ENCODE measurements at places on chromosomes 5 and 9.

- no peak for DNase-seq
These were observed 484.1 kb upstream of the SEMA6A start for GRCh38 chr5:117058740-117059139.

GRCh38 chr5:170722316-170722715 lies 61.2 kb upstream of the GABRP start:
- DNase-seq = no peak

GRCh38 chr5:141845371-141845851 lies 32.8 kb downstream of the PCDH1 start:
- DNase-seq = peak; percentile 36

GRCh38 chr5:67548520-67549295 lies 352.1 kb upstream of the CD180 start:
- DNase-seq = no peak

DNA sequence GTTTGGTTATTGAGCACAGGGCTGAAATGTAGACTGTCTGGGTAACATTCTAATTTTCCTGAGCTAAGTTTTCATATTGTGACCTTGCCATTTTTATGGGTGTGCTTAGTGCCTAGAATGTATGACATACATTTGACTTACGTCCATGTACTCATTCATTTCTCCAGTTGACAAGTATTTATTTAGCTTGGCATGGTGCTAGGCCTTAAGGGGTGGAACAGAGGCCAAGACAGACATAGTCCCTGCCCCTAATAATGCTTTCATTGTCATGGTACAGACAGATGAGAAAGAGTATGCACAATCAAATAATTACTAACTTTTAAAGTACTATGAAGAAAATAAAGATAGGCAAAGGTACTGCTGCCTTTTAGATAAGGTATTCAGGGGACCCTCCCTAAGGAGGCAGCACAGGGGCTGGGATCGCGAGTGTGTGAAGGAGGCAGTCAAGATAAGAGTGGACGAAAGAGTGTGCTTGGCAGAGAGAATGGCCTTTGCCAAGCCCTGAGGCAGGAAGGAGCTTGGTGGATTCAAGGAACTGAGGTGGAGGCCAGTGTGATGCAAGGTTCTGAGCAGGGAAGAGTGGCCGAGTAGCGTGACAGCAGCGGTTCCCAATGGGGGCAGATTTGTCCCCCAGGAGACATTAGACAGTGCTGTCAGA lies 128.0 kb downstream of the PIP5K1B start:
- no peak for DNase-seq

DNA sequence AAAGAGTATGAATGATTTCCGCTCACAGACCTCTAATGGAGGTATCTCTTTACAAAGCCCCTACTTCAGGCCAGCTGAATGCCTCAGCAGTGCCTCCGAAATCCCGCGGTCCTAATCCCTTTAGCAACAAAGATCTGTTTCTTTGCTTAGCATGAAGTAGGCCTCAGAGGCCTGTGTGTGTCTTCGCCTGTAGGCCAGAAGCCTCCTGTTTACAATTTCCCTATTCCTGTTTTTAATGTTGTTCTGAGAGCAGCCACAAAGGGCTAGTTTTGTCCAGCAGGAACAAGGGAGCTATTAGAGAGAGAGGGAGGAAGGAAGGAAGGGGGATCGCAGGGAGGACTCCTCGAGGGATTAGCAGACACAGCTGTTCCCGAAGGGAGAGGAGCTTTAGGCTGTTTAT lies 166.4 kb upstream of the SPRY4 start:
- DNase-seq = no peak

DNA sequence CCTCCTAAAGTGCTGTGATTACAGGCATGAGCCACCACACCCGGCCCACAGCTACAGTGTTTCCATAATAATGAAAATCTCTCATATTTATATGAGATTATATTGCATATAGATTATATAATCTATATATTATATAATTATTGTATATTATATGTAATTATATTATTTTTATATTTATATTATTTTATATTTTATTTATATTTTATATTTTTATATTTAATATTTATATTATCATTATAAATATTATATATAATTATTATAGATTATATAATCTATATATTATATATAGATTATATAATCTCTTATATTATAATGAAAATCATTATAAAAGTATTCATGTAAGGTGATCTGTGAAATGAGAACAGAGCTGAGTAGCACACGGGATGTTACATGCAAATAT lies 11.5 kb downstream of the ANKRD18B start:
- DNase-seq = no peak

DNA sequence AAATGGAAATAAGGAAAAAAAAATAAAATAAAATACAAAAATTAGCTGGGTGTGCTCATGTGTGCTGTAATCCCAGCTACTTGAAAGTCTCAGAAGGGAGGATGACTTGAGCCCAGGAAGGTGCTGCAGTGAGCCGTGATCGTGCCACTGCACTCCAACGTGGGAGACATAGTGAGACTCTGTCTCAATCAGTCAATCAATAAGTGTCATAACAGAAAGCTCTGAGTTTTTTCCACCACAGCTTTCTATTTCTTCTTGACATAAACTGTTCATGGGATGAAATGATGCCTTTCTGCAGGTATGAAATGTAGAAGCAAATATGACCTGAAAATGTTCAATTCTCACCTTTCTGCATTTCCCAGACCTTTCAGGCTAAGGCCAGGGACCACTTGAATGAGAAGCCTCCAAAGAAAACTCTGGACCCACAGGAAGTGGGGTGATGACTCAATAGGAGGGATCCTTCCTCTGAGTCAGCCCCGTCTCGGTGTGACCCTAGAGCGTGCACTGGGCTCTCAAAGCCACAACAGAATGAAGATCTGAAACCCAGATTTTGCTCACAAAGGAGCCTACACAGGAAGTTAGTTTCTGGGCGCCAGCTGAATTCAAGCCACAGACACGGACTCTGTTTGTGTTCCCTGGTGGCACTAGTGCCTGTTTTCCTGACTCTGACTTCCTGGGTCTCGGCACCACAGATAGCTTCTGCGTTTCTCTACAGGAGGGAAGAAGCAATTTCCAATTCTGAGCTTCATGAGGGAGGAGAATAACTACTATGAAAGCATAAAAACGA lies 62.0 kb downstream of the ANKH start:
- DNase-seq = peak; percentile 94

- DNase-seq = no peak
These were observed 46.6 kb downstream of the MVB12B start for GRCh38 chr9:126373241-126373640.

DNA sequence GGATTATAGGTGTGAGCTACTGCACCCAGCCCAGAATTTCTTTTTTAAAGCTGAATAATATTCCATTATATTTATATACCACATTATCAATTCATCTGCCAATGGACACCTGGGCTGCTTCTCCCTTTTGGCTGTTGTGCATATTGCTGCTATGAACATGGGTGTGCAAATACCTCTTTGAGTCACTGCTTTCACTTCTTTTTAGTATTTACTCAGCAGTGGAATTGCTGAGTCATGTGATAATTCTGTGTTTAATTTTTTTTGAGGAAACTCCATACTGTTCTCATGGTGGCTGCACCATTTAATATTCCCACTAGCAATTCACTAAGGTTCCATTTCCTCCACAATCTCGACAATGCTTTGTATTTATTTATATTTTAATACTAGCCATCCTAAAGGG lies 36.1 kb upstream of the KIF4B start:
- no peak for DNase-seq

DNA sequence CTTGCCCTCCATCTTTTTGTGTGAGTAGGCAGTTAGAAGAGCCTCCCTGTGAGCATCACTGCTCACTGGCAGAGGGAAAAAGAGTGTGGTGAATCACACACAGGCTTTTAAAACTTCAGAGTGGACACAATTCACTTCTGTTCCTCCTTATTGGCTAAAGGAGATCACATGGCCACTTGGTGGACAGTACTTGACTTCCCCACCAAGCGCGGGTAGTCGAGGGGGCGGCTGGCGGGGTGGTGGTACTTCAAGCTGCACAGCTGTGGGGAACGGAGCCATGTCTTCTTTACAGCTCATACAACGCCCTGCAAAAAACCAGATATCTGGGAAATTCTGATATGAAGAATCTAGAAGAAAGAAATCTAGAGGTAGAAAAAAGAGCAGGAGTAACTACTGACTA lies 95.4 kb downstream of the PAM start:
- no peak for DNase-seq

- no peak for DNase-seq
These were observed 61.6 kb upstream of the DAB2 start for GRCh38 chr5:39486361-39486760.

- DNase-seq = no peak
These were observed 651.5 kb downstream of the TLE1 start for GRCh38 chr9:81037889-81038288.

DNA sequence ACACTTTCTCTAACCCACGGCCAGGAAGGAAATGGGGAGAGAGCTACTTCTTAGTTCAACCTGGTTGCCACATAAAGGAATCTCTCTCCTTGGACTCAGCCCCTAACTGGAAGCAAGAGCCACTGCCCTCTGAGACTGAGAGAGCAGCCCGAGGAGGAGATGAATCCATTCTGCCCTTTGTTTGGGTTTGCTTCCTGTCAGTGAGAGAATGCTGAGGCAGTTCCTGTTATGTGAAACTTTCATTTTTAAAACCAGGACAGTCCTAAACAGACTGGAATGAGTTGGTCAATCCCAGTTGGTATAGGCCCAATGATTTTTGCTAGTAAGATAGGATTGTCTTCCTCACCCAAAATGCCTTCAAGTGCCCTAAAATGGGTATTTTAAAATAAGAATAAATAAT lies 205.1 kb downstream of the NTRK2 start:
- no peak for DNase-seq

DNA sequence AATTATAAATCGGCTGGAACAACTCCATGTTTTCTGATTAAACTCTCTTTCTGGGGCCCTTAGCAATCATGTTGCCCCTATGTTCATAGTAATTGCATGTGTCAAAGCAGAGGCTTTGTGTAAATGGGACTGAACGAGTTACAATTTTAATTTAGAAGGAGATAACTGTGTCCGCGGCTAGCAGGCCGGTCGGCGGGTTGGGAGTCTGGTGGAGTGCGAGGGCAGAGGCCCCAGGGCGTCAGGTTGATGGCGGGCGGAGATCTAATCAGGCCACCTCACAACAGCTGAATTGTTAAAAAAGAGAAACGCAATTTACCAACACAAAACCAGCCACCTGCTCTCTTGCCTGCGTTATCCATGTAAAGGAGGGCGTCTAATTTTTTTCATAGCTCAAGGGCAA lies 134.9 kb upstream of the LPCAT1 start:
- no peak for DNase-seq

DNA sequence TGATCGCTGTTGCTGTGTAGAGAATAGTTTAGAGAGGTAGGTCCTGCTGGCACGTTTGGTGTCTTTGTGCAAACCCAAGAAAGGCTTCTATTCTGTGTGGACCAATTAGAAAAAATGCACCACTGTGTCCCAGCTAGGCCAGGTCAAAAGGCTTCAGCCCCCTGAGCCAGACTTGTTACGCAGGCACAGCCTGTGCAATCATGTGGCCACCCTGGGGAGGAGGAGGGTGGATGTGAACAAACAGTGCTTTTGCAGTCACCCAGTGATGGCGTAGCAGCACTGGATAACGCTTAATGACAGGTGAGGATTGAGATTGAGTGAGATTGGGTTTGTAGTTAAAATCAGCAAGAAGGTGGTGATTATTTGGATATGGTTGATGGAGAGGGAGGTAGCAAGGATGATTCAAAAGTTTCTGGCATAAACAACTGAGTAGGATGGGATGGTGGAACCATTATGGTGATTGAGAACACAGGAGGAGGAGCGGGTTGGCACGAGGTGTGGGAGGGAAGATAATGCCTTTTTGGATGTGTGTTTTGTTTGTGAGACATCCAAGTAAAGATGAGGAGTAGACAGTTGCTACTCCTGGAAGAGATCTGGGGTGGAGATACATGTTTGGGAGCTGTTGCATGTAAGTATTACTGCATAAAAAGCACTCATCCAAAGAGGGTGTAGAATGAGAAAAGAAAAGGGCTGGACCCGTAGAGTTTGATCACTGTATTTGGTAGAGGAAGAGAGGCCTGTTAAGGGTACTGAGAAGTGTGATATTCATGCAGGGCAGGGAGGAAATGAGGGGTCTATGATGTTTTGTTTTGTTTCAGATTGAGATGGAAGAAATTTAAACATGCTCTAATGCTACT lies 6.7 kb downstream of the GCNT1 start:
- no peak for DNase-seq

DNA sequence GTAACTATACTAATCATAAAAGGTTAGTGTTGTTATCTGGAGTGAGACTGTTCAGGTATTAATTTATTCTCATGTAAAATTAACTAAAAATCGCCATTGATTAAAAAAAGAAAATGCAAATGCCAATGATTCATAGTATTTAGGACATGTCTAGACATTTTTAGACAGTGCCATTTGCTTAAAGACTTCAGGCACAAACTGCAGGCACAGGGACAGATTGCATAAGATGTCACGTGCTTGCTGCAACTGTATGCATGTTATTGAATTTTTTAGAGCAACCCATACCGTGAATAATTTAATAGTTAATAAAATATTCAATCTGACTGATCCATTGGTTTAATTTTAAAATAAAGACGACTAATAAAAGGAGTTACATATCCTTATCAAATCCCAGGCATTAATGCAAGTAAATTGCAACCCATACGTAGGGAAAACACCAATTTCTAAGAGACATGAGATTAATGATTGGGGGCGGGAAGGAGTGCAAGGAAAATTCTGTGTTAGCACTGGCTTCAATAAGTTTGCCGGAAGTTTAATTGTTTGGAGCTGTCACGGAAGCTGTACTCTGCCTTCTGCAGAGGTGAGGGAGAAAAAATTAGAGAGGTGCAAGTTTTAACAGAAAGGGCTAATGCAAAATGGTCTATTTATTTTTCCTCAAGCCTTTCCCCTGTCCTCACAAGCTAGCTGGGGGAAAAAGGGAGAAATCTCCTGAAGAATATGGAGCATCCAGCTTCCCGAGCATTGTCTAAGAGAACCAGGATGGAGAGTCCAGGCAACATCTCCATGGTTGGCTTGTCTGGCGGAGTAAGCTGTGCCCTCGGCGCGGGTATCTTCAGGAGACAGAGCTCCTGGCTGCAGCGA lies 2.9 kb downstream of the EDIL3 start:
- DNase-seq = peak; percentile 27

DNA sequence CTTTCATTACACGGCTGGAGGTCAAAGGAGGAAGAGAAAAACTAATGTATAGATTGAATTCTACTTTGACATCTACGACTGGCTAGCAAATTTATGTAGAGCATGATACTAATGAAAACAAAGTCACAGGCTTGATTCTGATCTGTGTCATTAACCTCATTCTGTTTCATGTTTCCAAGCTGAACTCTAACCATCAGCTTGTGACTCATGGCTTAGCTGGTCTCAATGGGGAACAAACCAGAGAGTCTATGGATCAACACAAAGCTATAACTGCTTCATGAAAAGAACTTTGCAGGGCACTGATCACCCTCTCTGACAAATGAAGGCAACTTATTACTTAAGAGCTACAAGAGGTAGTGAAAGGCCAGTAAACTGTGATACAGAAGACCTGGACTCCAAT lies 23.6 kb upstream of the PDE4D start:
- no peak for DNase-seq

GRCh38 chr5:90111364-90112032 lies 298.1 kb downstream of the CETN3 start:
- no peak for DNase-seq

- DNase-seq = no peak
These were observed 155.8 kb downstream of the DAB2IP start for GRCh38 chr9:121807069-121807822.
